ENCODE measurements at places on chromosomes 12 and 14.
A peak's percentile ranks its signal among the peaks of the same experiment; 100 is the strongest.

DNA sequence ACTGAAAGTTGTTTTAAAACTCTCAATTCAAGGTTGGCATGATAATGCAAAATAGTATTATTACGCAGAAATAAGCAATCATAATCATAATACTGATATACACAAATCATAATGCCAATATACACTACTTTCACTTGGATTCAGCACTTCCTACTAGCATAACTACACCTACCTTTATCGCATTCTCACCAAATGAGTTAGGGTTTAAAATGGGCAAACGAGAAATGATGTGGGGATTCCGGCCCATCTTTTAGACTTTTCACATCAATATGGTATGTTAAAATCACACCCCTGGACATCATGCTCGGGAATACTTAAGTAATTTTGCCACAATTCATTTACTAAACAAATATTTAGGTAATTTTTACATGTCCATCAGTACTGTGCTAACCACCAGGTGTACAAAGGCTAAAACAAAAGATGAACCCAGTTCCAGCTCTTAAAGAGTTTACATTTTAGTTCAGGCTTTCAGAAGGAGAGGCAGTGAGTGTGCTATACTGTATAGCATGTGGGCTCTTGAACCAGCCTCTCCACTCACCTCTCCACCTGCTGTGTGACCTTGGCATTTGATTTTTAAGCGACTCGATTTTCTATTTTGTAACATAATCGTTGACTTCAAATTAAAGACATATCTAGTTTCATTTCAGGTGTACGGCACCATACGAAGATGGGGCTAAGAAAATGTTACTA is 1.1 kb upstream of the USP15 start:
- no peak for DNase-seq

DNA sequence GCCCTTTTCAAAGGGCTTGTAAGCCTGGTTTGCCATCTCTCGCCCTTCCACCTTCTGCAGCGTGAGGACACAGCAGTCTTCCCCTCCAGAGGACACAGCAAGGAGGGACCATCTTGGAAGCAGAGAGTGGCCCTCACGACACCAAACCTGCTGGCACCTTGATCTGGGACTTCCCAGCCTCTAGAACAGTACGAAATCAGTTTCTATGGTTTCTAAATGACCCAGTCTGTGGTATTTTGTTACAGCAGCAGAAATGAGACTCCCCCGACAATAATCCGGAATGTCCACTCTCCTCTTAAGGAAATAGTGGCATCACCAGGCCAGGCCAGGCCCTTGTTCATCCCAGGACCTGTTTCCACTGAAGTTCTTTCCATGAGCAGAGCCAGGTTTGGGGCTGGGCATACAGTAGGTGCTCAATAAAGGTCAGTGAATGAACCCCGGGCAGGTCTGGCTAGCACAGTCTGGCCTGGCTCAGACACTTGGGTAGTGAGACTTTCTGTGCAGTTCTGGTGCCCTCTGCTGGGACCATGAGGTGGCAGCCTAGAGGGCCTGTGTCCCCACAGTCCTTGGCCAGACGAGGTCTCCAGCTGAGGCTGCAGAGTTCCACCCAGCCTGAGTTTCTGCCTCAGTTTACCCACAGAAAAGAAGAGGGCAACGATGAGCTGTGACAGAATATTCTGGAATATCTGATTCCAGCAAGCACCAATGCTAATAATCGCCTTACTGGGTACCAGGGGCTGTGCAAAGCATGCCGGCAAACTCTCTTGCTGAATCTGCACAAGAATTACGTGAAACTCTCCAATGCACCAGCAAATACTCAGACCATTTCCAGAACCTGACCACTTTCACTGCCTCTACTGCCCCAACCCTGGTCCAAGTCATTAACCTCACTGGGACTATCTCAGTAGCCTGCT is 14.0 kb downstream of the ABCB9 start:
- peak; percentile 43 for DNase-seq

- no peak for DNase-seq
Measured at GRCh38 chr12:40216516-40217288, 8.1 kb upstream of the LRRK2 start.

DNA sequence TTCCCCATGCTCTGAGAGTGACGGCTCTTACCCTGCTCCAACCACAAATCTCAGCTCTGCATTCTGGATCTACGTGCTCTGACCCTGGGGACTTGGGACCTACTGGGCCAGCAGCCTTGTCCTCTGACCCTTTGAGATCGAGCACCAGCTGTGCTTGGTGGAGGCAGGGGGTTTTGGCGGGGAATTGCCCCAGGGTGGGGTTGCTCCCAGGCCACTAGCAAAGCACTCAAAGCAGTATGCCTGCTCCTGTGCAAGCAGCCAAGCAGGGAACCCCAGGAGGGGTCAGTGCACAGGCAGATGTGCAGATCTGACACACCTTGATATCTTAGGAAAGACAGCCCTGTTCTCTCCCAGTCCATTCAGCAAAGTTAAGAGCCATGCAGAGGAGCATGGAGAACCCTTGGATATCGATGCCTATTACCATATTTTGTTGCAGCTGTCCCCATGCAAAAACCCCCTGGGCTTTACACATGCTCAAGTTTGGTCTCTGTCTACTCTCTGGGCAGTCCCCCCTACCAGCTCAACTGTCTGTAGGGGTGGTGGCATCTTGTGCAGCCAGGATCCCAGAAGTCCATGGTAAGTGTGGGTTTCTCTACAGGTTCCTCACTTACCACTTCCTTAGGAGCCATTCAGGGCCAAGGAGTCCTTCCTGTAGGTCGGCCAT is 319.0 kb downstream of the TMTC2 start:
- DNase-seq: no peak

Measured in fibroblast of the conjunctiva (primary cell).